Stimulated activated CD8-positive, alpha-beta memory T cell treated with anti-CD3 and anti-CD28 coated beads, Interleukin-2, amount 100 ng/mL, for 1 hour (primary cell): ENCODE measurements at places on chromosomes 7 and 10.

- DNase-seq = no peak
Observed at GRCh38 chr10:49116509-49117375, 1.4 kb upstream of the VSTM4 start.

GRCh38 chr7:59079-60016 is 133.0 kb upstream of the FAM20C start:
- no peak for DNase-seq

DNA sequence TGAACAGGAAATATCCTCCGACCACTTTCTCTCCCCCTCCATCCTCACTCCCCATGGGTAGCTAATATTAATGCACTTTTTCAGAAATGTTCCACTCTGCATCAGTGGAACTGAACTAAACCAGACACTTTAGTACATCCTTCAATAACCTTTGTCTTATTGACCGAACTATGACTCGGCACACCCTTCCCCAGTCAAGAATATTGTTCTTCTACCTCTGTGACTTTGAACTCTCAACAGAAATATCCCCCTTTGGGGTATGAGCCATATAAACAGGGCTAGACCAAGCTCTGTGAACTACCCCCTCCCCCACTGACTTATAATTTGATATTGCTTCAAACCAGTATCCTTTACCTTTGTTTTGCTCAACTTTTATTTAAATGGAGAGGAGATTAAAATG is 57.9 kb upstream of the CAPZA2 start:
- DNase-seq = no peak

DNA sequence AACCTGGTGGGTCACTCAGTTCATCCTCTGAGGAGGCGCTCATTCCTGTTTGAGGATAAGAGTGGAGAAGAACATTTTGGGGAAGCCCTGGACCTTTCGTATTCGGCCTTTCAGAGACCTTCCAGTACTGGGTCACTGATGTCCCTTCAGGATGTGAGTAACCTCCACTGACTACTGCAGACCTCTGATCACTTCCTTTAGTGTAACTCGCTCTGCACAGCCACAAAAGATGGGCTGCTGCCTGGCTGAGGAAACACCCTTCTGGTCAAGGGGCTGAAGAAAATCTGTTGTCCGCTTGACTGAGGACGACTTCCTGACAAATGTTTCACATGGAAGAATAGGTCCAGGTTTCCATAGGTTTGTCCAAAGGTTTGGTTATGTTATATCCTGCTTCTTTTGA is 15.9 kb upstream of the TBXAS1 start:
- DNase-seq = no peak

DNA sequence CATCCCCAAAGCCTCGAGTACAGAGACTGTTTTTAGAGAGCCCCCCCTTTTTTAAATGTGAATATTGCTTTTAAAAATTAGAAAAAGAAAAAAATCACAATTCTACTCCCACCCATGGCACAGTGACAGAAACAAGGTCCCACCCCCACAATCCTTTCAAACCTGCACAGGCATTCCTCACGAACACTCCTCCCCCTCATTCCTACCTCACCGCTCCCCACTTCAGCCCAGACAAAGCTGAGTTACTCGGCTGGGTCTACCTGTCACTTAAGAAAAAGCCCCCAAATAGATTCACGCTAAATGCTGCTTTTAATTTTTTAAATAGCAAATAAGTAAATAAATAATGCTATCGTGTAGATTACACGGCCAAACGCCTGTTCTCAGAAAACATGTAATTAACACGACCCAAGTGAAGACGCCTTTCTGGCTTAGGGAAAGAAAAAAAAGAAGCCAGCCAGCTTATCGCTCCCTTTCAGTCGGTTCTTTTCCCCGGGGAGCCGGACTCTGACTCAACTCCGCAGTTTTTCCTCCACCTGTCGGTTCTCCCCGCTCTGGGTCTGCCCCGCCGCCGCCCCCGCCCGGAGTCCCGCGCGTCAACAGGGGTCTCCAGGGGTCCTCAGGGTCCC is 739 bp downstream of the MPP7 start:
- DNase-seq = no peak

DNA sequence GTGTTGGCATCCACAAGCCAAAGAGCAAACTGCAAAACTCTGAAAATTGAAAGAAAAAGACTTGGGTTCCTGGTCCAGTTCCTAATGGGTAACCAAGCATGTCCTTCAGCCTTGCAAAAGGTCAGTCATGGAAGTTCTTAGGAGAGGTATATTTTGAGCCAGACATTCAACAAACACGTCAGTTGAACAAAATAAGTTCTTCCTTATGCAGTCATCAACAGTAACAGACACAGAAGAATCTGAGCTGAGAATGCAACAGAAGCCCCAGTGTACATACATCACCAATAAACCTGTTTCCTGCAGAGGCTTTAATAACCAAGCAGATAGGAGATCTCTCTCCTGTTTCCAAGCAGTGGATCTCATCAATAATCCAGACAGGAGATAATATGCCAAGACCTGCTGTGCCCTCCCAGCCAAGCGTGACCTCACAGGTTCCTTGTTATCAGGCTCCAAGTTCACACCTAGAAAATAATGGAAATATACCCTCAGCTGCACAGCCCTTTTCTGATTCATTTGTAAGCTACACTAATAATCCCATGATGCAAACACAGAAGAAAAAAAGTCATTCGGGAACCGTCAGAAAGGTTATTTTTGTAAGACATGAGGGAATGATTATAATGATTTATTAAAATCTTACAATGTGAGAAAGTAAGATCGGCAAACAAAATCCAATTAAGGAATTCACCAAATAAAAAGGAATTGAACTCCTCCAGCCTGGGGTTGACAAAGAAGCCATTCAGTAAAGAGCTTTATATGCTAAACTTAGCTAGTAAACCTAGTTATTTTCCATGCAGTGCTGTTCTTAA is 90.7 kb downstream of the DGKI start:
- DNase-seq = no peak

- DNase-seq = no peak
Observed at GRCh38 chr7:95002775-95003174, 95.4 kb downstream of the PPP1R9A start.

- DNase-seq = peak; percentile 60
Observed at GRCh38 chr10:14583252-14583651, 191.4 kb downstream of the FAM107B start.

DNA sequence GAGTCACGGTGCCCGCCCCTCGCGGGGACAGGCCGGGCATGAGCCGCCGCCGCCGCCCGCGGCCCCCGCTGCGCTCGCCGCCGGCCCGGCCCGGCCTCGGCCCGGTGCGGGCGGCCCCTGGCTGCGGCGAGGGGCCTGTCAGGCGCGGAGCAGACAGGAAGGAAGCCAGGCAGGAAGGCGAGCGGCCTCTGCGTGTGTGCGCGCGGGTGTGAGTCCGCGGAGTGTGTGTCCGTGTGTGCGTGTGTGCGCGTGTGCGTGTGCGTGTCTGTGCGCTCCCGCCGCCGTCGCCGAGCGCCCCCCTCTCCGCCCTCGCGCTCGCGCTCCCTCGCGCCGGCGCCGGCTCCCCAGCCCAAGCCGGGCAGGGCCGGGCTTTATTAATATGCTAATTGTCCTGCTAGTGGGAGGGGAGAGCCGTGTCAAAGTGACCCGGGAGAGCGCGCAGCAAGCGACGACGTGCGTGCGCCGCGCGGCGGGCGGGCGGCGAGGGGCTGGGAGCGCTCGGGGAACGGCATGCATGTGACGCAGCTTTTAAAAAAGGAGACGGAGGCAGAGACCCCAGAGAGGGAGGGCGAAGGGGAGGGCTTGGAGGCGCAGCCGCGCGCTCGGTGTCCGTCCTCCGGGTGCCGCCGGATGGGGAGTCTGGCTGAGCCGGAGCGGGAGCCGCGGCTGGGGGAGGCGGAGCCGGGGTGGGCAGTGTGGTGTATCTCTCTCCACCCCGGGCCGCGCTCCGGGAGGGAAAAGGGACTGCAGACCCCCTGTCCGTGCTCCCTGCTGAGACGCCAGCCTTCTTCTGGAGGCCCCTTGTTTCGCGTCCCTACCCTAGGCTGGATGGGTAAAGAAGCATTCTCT is at the start of gene LDB1:
Gene LDB1 (minus strand): TSS at position 227 of the 849 bp plus-strand sequence. CDS start 258 bp downstream, outside the sequence.
- DNase-seq = no peak

- DNase-seq = no peak
Observed at GRCh38 chr10:74889662-74889998, 63.2 kb downstream of the KAT6B start.

DNA sequence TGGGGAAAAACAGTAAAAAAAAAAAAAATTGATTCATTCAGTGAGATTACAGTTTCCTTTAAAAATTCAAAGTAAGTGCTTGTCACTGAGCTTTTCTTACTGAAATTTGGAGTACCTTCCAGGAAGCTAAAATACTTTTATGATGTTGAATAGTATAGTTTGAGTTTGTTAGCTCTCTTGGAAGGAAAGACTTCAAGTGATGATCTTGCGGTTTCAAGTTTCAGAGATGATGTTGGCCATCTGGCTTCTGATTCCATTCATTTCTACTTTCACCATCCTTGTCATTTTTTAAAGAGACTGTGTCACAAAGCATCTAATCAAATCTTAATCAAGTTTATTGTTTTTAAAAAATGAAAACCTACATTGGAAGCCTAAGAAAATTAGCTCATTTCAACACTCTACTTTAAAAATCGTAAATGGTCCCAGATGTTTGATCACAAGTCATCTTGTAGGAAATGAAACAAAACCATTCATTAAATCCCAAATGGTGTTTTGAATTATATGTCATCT is 4.9 kb upstream of the HERPUD2 start:
- DNase-seq = no peak

- DNase-seq = no peak
Observed at GRCh38 chr10:69865450-69865849, 63.7 kb downstream of the COL13A1 start.
